ENCODE measurements at places on chromosomes 11 and 22.
A peak's percentile ranks its signal among the peaks of the same experiment; 100 is the strongest.

GRCh38 chr11:95076981-95077380 lies 10.3 kb downstream of the SRSF8 start:
- no peak for DNase-seq

- no peak for DNase-seq
Measured at GRCh38 chr11:2085251-2086066, 53.7 kb downstream of the IGF2 start.

- DNase-seq: no peak
Measured at GRCh38 chr11:59523541-59523940, 12.2 kb downstream of the OR4D9 start.

- DNase-seq: no peak
Measured at GRCh38 chr22:31613286-31613903, 48.6 kb downstream of the PISD start.

DNA sequence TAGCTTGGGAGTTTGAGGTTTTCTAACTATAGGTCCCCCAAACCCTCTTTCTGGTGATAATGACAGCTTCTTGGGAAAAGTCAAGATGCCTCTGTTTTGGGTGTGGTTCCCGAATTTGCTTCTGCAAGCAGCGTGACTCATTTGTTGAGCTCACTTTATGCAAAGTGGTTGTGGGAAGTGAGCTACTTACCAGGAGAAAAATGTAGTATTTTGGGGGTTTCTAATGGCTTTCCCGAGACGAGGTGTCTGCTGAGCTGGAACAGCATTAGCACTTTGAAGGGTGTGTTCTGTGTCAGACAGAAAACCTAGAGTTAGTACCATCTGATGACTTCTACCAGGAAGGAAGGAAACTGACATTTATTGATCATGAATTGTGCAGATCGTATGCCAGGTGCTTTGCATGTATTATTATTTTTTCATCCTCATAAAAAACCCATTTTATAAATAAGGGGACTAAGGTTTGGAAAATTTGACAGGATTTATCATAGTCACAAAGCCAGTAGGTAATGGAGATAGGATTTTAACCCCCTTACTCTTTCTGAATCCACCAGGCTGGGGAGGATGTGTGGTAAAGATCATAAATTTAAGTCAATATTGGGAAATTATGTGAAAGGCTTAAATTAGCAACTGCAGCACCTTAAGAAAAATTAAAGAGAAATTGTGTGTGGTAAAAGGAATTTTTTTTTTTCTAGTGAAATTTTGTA lies 108.8 kb upstream of the CD44 start:
- no peak for DNase-seq

DNA sequence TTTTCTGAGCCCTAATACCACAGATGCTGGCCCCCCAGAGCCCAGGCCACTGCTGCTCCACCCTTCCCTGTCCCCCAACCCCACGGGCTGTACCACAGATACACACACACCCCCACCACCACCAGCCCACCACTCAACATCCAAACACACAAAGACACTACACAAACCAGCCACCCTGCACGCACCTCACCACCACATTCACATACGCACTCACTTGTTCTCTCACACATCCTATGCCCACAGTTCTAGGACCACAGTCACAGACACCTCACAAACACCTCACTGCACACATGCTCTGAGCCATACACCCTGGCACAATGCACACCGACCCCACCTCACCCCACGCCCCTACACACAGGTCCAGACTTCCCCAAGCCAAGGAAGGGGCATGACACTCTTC lies 22.5 kb upstream of the OAF start:
- DNase-seq: no peak

- no peak for DNase-seq
Measured at GRCh38 chr11:10004526-10005113, 289.4 kb downstream of the SBF2 start.

- DNase-seq: peak; percentile 91
Measured at GRCh38 chr11:114099392-114100178, 40.1 kb downstream of the ZBTB16 start.

DNA sequence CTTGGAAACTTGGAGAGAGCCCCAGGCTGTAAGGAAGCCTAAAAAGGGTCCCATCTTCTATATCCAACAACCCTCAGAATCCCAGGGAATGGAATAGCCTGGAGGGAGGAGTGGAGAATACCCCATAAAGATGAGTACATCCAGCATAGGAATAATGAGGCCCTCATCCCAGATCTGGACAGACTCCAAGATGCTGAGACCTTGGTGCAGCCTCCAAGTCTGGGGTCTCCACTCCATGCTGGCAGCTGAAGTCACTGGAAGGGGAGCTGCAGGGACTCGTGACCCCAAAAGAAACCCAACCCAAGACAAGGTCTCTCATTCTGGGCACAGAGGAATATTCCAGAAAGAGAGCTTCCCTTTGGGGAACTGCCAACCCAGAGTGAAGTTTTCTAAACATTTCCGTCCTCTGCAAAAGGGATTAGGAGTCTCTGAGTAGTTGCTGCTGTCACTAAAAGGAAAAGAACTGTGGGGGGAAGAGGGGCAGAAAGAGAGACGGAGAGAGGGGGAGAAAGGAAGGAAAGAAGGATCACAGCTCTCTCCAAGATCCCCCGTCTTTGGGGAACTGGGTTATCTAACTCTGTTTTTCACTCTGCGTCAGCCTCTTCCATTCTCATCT lies 589 bp downstream of the SCGB1A1 start:
- no peak for DNase-seq

GRCh38 chr11:113841691-113842090 lies 33.7 kb downstream of the USP28 start:
- no peak for DNase-seq

DNA sequence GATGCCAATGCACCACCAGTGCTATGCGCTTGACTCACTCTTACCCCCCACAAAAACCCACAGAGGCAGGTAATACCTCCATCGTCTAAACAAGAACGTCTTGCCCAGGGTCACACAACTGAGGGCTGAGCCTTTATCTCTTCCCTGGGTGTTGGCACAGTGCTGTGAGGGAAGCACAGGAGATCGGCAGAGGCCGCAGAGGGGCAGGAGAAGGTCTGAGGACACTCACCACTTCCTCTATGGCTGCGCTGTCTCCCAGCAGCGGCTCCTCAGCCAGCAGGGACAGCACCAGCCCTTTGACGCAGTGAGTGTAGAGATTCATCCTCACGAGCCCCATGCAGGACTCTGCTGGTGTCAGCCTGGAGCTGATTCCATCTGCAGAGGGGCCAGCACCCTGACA lies 19.9 kb downstream of the HPS4 start:
- no peak for DNase-seq

DNA sequence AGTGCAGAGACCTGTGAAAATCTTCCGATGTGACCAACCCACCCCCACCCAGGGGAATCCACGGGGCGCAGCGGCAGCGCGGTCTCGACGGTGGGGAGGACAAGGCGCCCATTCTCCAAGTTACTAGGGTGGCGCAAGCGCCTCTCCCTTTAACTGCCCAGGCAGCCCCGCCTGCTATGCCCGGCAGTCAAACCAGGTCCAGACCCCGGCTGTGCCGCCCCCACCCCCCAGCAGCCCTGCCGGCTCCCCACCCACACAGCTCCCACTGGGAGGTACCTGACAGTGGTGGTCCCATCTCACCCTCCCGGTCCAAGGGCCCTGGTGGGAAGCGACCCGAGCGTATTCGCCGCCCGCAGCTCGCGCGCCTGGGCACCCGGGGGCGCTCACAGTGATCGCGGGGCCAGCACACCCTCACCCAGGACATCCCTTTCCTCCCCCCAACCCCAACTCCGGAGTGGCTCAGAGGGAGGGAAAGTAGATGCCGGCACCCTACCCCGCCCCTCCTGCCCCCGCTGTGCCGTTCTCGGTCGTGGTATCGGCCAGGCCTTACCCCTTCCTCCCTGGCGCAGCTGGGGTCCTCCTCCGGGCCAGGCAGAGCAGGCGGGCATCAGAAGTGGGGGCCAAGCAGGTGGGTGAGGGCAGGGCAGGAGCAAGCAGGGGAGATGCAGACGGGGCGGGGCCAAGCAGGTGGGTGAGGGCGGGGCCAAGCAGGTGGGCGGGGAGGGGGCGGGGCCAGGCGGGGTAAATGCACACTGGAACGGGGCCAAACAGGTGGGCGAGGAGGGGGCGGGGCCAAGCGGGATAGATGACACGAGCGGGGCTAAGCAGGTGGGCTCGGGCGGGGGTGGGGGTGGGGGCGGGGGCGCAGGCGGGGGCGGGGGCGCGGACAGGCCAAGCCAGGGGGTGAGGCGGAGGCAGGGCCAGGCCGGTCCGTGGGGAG lies at the start of gene TRPM5:
TRPM5 (minus strand) TSS at position 634 of the 940 bp plus-strand sequence. CDS start 21,478 bp downstream, outside the sequence.
- DNase-seq: peak; percentile 66

- no peak for DNase-seq
Measured at GRCh38 chr22:30866216-30866615, 102.4 kb downstream of the MORC2 start.

DNA sequence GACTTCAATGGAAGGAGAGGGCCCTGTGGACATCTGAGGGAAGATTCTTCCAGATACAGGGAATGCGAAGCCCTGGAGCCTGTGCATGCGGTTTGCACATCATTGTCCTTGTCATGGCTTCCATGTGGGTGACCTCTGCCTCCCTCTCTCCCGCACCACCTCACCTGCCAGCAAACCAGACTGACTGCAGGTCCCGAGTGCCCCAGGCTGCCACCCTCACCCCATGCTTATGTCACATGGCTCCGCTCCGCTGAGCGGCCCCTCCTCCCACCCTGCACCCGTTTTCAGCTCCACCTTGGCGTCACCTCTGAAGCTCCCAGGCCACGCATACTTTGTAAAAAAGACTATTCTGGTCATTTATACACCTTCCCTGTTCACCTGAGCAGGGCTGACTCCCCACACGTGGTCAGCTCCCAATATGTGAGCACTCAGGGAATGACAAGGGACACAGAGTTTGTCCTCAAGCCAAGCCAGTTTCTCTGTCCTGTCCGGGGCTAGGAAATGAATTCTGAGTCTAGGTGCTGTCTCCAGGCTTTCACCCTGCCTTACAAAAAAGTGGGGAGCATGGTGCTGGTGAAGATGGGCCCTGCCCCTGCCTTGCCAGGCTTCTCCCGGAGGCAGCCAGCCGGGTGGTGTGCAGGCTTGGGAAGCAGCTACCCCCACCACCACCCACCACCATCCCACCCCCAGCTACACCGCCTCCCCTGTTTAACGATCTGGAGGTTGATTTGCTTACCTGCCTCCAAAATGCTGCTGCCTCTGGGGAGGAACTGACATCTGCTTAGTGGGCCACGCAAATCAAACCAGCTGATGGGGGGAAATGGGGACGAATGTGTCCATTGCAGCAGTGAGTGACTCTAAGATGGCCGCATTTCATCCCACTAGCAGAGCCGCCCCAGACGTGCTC lies 32.7 kb downstream of the FAM83F start:
- DNase-seq: no peak

- DNase-seq: no peak
Measured at GRCh38 chr11:99333621-99334020, 312.9 kb downstream of the CNTN5 start.

GRCh38 chr11:45503311-45503710 lies 162.1 kb downstream of the CHST1 start:
- no peak for DNase-seq

GRCh38 chr11:76288166-76288980 lies 82.1 kb upstream of the WNT11 start:
- DNase-seq: no peak

DNA sequence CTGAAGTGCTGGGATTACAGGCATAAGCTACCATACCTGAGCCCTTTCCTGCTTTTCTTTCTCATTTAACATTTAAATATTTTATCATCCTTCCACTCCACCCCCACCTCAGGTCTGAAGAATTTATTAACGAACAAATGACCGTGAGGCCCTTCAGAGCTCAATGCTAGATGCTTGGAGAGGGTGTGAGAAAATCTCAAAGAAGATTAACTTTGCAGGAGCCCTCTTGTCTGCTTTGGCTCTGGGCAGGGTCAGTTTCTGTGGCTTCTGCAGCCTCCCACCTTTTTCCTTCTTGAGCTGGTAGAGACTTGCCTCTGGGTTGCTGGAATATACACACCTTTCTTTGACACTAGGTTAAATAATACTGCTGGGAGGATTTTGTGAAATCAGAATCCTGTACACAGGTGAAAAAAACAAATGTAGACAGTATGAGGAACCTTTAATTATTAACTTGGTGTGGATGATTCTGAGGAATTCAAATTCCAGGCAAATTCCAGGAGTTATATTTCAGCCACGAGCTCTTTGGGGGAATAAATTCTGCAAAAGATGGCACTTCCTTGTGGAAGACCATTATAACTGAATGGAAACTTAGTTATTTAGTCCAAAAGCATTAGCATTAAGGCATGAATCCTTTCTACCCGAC lies 3.4 kb upstream of the ZBTB44 start:
- no peak for DNase-seq

DNA sequence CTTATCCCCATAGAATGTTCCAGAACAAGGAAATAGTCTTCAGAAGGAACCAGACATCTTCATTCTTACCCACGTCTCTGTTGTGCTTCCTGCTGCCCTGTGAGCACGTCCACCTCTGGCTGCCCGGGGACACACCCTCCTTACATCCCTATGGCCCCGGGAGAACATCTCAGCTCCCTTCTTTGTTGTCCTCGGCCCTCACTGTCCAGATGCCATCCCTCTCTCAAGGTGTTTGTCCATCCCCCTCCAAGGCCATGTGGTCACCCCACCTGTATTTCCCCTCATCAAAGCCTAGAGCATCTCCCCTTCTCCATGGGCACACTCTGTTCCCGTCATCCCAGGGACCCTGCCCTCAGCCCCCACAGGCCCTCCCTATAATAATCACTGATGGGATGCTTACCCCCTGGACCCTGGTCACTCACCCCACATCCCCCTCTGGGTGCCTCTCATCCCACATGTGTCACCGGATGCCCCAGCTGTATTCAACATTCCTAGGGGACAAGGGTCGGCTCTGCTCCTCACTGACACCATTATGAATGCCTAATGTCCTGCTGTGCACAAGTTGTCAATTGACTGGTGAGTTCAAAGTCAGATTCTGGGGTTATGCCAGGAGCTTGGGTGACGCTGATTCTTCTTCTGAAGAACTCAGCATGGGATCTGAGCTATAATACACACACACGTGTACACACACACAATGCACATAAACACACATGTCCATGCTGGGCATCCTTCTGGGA lies 28.8 kb downstream of the IGLL5 start:
- no peak for DNase-seq

GRCh38 chr11:86499723-86500129 lies 125.0 kb downstream of the CCDC81 start:
- peak; percentile 77 for DNase-seq

DNA sequence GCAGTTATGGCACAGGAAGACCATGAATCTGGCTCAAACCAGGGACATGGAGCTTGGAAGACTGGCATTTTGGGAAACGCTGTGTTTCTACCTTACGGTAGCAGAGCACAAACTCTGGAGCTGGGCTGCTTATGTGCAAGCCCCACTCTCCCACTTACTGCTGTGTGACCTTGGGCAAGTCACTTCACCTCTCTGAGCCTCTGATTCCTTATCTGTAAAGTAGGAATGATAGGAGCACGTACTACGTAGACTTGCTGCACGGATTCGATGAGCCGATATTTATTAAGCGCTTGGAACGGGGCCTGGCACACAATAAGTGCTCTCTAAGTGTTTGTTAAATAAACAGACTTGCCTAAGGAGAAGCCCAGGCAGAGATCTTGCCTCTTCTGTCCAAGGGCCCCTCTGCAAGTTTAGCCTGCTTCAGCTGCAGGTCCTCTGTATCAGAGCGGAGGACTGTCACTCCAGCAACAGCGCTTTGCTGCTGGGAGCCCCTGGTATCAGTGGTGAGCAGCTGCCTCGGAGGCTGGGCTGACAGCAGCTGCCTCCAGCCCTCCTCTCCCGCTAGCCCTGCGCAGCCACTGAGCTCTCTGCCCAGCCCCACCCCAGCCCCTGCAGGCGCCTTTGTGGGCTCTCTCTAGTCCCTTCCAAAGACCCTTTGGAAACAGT lies 96.9 kb upstream of the ANO1 start:
- no peak for DNase-seq

All from DMS53 (cell line).